Fibroblast of skin of back (primary cell): ENCODE measurements at places on chromosomes 6 and 20.
A peak's percentile ranks its signal among the peaks of the same experiment; 100 is the strongest.

DNA sequence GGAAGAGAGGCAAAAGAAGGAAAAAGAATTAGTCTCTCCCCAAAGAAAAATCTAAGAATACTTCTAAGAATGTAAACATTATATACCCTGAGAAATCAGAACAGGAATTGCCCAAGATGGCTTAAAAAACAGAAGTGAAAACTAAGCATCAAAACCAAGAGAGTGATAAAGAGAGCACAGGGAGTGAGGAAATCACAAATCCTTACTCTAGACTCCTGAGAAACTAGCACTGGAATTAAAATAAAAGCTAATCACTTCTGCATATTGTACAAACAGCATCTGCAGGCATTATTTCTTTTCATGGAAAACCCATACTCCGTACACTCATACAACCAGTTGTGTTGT lies 285.7 kb downstream of the BTBD9 start:
- no peak for DNase-seq

- peak; percentile 52 for DNase-seq
Measured at GRCh38 chr6:90466154-90466940, 120.5 kb downstream of the MAP3K7 start.

DNA sequence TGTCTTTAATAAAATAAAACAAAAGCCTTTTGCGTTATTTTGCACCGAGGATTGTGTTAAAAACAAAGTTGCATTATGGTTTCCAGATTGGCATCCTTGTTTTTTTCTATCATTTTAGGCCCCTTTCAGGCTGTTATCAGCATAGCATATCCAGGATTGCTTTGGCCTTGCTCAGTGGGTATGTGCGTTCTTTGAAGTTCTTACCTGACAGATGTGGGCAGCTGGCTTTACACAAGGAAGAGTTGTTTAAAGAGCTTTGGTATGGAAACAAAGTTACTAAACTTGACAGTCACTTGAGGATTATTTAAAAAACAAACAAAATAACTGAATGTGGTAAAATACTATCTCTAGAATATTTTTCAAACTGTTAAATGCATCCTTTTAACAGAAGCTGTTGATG lies 6.6 kb downstream of the VAPB start:
- no peak for DNase-seq

DNA sequence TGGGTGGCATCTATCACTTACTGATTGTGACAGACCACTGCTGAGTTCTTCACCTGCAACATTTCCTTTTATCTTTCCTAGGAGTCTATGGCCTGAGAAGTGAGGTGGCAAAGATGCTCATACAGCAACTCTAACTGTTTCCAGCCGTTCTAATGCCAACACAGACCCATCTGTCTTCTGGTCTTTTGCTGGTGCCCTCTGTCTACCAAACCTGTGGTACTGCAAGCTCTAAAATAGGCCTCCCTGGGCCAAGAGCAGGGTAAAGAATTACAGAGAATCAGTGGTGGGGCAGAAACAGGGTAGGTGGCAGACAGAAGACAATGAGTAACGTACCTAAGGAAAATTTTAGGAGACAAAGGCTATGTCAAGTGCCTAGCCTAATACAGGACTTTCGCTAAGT lies 611.0 kb upstream of the FLRT3 start:
- no peak for DNase-seq

DNA sequence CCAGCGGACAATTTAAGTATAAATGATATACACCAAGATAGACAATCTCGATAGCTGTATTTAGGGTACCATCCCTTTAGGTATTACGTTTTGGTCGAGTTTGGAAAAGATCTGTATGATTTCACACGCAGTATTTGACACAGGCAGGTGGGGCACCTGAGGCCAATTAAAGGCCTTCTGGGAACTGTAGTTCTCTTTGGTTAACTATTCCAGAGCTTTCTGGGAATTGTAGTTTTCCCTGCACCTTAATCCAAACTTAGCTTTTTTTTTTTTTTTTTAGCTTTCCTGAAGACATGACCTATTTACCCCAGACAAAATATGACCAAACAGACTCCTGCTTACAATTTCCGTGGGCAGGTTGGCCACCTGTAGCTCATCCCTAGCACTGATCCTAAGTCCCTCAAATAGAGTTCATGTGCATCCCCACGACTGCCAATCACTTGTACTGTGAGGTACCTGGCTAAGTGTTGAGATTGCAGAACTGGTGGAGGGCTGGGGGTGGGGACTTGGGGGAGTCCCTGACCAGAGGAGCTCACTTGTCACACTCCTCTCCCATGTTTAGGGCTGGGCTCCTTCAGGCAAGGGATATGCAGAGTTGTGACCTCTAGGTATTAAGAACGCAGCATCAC lies 999 bp upstream of the EHMT2 start:
- peak; percentile 37 for DNase-seq

DNA sequence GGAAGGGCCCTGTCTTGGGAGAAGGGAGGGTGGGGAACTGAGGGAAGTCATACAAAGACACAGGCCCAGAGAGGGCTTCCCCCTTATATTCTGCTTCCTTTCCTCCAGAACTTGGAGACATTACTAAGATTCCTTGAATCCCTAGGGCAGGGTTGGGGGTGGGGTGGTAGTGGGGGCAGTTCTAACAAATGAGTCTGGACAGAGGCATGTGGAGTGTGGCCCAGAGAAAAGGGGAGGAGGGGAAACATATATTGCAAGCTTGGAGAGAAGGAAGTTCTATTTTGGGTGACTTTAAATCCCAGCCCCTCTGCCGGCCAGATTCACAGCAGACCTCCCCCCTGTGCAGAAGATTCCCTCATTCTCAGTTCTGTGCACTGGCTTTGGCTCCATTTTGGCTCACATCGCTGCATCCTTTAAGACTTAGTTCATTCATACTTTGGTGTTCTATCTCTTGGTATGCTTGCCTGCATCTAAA lies 43.7 kb downstream of the DAAM2 start:
- DNase-seq: peak; percentile 98

DNA sequence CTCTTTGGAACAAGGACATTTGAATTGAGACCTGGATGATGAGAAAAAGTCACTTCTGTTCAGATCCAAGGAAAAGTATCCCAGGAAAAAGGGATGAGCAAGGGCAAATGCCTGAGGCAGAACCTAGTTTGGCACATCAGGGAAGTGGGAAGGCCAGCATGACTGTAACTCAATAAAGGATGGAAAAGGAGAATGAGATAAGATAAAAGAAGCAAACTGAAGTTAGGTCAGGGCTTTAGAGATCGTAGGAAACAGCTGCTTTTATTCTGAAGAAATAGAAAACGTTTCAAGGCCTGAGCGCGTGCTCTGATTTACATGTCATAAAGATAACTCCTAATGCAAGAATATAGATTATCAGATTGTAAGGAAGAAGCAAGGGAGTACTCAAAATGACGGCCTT lies 450.0 kb downstream of the FRK start:
- DNase-seq: no peak

GRCh38 chr20:25018425-25018824 lies 25.9 kb upstream of the APMAP start:
- DNase-seq: no peak

DNA sequence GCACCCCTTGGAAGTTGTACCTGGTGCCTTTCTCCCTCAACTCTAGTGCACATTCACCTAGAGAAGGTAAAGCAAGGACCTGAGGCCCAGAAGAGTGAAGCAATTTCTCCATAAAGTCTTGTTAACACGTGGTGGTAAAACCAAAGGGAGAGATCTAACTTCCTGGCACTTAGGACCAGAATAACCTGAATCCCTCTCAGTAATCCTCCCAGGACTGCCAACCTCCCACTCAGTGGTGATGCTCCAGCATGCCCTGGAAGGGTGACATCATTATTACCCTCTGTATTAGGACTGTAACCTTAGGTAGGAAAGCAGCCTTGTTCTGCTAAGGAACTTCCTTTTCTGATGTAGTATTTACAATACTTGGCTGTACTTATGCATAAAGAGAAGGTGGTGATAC lies 330.6 kb upstream of the MARCKS start:
- DNase-seq: no peak

GRCh38 chr20:43825051-43825402 lies 89.6 kb upstream of the TOX2 start:
- DNase-seq: no peak

DNA sequence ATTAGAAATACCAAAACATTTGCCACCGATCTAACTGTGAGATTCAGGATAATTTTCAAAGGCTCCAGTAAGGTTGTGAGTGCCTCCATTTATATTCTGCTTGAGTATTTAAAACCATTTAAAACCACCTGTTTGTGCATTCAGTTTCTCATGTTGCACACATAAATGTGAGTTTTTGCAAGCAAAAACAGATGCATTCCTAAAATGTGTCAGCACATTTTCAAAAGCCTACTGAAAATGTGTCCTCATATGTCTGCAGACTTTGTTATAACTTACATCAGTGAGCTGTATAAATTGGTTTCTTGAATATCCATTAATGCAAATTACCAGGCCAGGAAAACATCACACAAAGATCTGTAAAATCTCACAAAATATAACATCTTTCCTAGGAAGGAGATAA lies 676.6 kb upstream of the EPHA7 start:
- DNase-seq: no peak

DNA sequence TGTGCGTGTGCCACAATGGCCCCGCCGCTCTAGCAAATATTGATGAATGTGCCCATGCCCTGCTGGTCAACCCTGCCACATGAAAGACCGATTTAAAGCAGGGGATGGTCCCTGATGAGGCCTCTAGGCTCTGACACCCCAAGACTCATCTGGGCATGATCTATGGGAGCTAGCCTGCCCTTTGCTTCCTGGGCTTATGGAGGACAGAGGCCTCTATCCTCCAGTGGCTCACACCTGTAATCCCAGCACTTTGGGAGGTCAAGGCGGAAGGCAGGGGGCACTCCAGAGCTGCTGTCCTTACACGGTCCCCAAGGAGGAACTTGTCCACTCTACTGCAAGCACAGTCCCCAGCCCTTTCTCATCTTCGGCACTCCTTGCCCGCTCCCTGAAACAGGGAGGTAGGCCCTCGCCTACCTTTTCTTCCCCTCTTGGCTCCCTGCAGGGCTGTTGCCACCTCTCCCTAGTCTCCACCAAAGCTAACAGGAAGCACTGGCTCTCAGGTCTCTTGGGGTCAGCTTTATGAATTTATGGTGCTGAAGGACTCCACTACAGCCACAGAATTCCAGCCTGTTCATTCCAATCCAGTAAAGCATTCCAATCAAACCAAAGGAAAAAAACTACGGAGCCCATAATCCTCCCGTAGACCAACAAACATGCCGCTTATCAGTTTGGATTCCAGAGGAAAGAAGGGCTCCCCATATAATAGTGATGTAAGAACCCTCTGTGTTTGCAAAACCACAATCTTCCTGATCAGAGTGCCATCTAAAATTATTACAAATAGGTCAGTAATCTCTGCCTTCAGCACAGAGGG lies 48.7 kb upstream of the FOXQ1 start:
- peak; percentile 66 for DNase-seq

DNA sequence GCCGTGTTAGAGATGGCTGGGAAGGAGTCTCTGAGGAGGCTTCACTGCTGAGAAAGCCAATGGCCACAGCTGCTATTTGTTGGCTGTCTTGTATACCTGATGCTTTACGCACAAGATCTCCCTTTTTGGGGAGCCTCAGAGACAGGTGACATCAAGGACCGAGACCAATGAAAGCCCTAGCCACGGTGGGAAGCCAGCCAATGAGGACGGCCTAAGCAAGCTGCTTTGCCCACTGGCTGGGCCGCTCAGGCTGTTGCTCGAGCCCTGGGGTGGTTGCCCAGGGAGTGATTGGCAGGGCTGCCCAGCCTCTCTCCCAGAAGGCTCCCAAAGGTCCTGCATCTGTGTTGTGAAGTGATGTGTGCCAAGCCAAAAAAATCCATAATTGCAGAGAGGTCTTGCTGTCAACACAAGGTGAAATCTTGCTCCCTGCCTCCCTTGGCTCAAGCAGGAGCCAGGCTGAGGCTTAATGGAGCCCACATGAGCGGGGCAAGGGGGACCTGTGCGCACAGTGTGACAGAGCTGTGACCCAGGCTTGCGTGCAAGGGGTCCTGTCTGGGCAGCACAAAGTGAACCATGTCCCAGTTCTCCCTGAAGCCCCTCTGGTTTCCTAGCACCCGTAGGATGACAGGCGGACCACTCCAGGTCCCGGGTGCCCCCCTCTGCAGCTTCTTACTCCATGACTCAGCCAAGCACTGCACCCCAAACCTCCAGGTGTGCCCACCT lies 4.3 kb downstream of the MMP24OS start:
- no peak for DNase-seq

DNA sequence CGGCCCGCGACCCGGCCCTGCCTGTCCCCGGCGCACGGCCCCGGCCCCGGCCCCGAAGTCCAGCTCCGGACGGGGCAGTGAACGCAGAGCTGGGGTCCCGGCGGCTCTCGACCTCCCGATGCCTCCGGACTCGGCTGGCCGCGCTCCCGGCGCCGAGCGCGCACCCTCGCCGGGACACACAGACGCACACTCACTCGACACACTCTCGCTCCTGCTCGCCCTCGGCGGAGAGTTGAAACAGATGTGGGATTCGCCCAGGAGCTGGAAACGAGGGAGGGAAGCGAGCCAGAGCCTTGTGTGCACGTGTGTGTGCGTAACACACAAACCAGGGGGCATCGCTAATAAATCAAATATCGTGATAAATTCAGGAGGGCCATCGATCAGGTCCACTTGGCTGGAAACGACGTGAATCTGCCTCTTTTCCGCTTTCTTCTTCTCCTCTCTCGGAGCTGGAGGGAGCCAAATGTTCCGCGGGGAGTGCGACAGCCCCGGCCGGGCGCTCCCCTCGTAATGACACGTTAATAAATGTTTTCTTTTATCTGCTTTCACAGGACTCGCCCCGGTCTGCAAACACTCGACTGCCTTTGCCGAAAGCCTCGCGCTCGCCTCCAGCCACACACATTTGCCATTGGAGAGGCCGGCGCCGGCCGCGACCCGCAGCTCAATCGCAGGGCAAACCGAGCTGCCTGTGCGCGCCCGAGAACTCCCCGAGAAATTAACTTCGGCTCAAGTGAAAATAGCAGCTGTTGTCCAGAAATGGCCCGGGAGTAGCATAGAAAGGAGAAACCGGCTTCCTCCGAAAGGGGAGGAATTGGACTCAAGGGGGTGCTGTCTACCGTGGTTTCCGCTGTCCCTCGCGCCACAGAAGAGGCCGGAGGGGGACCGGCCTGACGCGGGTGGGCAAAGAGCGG lies 828 bp upstream of the SULF2 start:
- peak; percentile 84 for DNase-seq

DNA sequence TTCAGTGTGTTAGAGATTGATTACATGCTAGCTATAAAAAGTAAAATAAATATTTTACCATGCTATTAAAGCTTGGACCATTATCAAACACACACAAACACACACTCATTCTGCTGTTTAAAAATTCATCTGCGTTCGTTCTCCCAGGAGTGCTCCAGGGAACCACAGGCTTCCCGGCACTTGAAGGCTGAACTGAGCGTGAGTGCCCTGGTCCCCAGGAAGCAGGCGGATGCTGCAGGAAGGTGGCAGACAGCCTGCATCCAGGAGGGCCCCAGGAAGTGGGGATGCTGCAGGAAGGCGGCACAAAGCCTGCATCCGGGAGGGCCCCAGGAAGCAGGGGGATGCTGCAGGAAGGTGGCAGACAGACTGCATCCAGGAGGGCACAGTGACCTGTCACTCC lies 147.2 kb upstream of the SNX9 start:
- DNase-seq: no peak

- DNase-seq: no peak
Measured at GRCh38 chr6:36743538-36744303, 46.1 kb downstream of the RAB44 start.
